ENCODE measurements at places on chromosomes 2 and 18.

DNA sequence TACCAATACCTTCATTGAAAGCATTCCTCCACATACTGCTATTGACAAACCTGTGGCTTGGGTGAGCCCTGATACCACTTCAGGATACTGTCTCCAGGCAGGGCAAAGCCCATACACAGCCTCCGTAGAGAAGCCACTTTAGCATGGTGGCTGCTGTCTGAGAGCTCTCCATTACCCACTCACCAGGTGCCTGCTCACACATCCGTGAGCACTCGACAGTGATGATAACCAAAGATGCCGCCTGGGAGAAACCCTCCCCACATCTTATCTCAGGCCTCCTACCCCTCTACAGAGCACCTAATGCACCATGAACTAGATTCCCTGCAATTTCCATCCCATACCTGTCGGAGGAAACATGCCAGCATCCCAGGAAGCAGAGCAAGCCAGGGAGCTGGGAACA, 57.6 kb upstream of the KLHL29 start:
- DNase-seq: no peak

DNA sequence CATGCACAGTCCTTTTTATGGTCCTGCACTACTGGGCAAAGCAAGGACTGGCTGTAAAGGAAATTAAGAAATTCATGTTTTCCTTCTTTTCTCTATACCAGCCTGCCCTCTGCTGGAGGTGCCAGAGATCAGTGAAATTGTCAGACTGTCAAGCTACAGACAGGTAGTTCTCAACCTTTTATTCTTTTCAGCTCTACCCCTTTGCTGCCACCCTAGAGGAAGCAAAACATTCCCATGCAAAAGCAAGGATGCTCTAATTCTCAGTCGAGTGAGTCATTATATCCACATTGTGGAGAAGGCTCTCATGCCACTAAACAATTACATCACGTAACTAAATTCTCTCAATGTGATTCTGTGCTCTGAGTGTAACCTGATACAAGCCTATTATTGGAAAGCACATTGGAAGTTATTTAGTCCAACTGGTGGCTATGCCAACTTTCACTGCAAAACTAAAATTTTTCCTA, 25.0 kb upstream of the RAPGEF4 start:
- DNase-seq: no peak

- no peak for DNase-seq
Observed at GRCh38 chr18:13151656-13152055, 66.9 kb upstream of the LDLRAD4 start.

GRCh38 chr2:137020452-137021196, 255.3 kb downstream of the THSD7B start:
- no peak for DNase-seq

GRCh38 chr18:63090334-63090733, 229.2 kb downstream of the BCL2 start:
- DNase-seq: no peak

GRCh38 chr2:130911996-130912395, 75.3 kb downstream of the ARHGEF4 start:
- DNase-seq: no peak

DNA sequence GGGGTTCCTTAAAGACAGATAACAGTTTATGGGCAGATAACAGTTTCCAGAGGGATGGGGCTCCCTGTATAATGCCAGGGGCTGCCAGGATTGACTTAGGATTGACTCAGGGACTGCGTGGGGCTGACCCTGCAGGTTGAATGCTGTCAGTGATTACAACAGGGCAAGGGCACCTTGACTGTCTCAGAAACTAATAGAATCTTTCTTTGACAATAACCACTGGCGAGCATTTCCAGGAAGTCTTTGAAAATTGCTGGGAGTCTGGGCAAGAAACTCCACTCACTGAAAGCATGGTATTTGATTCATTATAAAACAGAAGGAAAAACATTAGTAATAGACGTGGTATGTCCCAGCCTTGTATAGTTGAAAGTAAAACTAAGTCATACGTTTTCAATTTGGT, 101.0 kb downstream of the GPD2 start:
- no peak for DNase-seq

DNA sequence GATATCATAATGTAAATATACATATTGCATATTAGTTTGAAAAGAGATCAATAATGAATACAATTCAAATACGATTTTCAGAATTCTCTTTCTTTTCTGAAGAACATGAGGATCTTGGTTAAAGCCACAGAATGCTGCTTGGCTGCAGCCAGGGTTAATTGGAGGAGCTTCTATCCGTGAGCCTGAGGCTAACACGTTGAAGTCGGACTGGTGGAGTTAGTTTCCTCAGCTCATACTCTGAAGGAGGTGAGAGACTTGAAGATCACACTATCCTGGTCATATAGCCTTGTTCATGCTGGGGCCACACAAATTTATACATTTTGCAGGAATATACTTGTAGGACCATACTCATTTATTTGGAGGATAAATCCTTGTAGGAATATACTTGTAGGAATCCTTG, 335.8 kb downstream of the TRIB2 start:
- no peak for DNase-seq

GRCh38 chr18:58335223-58335622, 291.2 kb downstream of the NEDD4L start:
- DNase-seq: no peak

DNA sequence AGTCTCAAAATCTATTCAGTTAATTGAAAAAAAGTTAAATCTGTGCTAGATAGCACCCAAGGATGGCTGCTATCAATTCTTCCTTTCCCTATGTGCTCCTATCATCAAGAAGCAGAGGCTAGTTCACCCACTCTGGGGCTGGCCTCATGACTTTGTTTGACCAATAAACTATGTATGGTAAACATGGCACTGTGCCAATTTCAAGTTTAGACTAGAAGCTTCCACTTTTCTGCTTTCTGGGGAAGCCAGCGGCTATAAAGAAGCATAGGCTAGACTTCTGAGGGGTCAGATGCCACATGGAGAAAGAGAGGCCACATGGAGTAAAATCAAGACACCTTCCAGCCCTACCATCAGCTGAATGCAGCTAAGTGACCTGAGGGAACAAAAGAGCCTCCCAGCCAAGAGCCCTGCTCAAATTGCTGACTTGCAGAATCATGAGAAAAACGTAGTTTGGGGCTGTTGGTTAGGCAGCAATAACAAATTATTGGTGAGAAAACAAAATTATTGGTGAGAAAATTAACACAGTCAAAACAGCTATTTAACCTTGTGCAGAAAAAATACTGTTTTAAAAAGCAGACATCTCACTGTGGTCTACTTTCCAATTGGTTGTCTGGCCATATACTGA, 86.5 kb upstream of the SLC14A2 start:
- DNase-seq: no peak

GRCh38 chr2:20599861-20600461, 50.9 kb downstream of the HS1BP3 start:
- DNase-seq: peak; percentile 48

DNA sequence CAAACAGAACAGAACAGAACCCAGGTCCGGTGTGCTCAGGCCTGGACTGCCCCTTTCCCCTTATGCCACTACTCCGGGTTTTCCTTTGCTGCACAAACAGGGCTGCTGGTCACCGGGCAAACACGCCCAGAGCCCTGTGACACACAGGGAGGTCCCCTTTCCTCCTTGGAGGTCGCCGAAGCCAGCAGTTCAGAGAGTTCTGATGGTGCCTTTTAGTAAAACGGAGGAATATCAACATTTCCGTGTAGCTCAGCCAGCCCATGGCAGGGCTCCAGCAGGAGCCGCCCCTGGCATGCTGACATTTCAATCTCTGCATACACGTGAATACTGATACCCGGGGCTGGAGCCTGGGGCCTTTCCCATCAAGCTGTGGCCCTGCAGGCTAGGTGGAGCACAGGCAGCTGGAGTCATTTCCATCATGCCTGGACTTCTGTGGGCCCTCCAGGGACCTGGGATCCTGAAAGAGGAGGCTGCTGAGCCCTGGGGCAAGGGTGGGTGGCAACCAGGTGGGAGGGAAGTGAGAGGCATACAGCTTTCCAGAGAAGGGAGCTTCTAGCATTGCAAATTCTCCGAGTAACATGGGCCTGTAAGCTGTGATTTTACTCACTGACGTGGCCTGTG, 91.4 kb upstream of the PXDN start:
- DNase-seq: no peak

DNA sequence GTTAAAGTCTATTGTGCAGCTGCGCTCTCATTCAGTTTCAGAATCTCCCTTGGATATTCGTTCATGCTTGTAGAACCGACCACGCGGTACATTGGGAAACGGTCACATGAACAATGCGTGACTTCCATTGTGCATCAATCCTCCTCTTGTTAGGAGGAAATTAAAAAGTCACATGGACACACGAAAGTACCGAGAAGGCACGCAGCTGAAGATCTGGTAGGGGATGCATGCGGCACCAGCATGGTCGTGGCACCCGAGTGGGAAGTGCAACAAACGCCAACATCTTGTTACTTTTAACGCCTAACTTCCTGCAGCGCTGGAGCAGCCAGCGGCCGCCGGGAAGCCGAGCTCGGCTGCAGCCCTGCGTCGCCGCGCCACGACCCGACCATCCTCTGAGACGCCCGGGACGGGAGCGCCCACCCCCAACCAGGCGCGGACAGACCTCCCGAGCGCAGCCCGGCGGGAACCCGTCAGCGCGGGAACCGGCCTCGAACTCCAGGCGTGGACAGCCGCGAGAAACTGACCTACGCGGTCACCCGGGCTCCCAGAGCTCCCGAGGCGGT, 412 bp downstream of the OSBPL1A start:
- DNase-seq: peak; percentile 60

- DNase-seq: no peak
Observed at GRCh38 chr2:233358335-233358734, 4.0 kb downstream of the DGKD start.

- no peak for DNase-seq
Observed at GRCh38 chr18:48292229-48292628, 117.0 kb downstream of the ZBTB7C start.

DNA sequence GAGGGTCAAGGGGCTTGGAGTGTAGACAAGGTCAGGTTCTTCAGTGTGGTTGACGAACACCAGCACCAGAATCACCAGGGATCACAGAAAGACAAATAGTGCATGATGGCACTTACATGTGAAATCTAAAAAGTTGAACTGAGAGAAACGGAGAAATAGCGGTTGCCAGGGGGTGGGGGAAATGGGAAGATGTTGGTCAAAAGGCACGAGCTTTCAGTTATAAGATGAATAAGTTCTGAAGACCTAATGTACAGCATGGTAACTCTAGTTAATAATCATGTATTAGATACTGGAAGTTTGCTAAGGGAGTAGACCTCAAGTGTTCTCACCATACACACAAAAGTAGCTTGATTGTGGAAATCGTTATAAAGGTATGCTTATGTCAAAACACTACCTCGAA, 43.7 kb upstream of the DARS1 start:
- no peak for DNase-seq

DNA sequence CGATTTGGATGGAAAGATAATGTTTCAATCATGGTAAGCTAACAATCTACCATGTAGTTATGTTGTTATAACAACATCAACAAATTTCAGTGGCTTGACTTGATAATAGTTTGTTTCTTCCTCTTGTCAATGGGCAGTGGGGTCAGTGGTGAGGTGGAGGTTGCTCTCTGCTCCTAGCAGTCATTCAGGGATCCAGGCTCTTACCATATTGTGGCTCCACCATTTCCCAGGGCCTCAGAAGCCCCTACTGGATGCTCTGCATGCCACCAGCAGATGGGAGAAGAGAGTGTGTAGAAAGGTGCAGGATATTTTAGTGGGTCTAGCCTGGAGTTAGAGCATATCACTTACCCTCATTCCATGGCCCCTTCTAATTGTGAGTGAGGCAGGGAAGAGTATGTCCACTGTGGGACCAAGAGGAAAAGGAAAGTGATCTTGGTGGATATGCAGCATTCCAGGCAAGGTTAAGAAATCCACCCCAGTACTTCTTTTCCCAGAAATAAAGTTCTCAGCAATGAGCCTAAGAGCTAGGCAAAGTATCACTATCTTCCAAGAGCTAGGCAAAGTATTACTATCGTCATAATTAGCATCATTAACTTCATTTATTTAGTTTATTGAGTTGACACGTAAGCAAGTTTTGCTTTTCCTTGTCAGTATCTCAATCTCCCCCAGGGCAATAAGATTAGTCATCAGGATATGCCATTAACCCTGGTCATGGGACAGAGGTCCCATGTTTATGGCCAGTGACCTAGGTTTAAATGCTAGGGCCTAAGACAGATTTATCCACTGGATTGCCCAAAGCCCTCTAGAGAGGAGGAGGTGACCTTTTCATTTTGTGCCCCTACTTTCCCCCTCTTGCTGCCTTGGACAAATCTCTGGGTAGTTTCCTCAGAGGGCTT, 4.2 kb upstream of the IWS1 start:
- no peak for DNase-seq

- no peak for DNase-seq
Observed at GRCh38 chr2:42010743-42011298, 37.0 kb upstream of the PKDCC start.

GRCh38 chr2:100119235-100119634, 23.2 kb downstream of the AFF3 start:
- no peak for DNase-seq

GRCh38 chr18:61841706-61842105, 51.1 kb downstream of the RNF152 start:
- no peak for DNase-seq

GRCh38 chr2:205696331-205696926, 14.1 kb downstream of the NRP2 start:
- DNase-seq: no peak

- DNase-seq: peak; percentile 45
Observed at GRCh38 chr2:25372405-25373268, 30.9 kb upstream of the DNMT3A start.

DNA sequence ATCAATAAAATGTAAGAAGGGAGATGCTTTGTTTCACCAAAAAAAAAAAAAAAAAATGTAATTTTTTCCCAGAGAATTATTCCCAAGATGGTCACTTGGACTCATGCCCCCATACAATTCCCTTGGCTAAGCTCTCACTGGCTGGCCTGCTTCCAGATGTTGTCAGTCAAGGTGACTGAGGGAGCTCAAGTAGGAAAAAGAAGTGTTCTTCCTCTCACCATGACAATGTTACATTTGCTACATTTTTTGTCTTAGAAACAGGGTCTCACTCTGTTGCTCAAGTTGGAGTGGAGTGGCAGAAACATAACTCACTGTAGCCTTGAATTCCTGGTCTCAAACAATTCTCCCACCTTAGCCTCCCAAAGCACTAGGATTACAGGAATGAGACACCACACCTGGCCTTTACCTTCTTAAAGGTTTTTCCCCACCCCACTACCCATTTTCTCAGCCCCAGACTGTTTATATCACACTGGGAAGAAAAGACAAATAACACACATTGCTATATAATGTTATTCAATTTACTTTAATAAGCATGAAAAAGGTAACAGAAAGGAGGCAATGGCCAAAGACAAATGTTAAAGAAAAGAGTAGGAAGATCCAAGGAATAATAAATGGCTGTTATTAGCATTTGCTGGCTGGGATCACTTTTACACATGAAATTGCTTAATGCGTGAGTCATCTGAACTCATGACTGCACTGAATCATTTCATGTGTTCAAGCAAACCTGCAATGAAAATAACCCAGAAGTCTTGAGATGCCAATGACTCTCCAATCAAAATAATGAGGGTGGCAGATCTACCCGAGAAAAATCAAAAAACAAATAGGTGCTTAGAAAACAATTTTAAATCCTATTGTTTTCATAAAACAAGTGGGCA, 45.2 kb downstream of the ACVR1 start:
- DNase-seq: no peak

- DNase-seq: no peak
Observed at GRCh38 chr2:113977660-113978523, 88.0 kb downstream of the ACTR3 start.

GRCh38 chr18:8773980-8774379, 68.6 kb downstream of the MTCL1 start:
- DNase-seq: no peak

GRCh38 chr2:216109962-216110614, 940 bp downstream of the XRCC5 start:
- DNase-seq: no peak

All from left lobe of liver (tissue), 2 donors.